Activated CD4-positive, alpha-beta memory T cell treated with anti-CD3 and anti-CD28 coated beads, Interleukin-2, amount 10 ng/mL, durations not matched to agents 7 days and 5 days (primary cell): ENCODE measurements at places on chromosomes 11 and 22.

DNA sequence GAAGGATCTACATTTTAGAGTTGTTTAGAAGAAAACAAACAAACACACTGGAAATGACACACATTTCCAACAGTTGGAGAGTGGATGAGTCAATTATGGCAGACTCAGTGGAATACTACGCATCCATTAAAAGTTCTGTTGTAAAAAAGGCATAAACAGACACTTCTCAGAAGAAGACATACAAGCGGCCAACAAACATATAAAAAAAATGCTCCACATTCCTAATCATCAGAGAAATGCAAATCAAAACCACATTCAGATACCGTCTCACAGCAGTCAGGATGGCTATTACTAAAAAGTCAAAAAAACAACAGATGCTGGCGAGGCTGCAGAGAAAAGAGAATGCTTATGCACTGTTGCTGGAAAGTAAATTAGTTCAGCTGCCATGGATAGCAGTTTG, 298.2 kb downstream of the DDX10 start:
- no peak for DNase-seq

GRCh38 chr11:31720671-31721365, 90.3 kb downstream of the PAX6 start:
- DNase-seq = no peak

DNA sequence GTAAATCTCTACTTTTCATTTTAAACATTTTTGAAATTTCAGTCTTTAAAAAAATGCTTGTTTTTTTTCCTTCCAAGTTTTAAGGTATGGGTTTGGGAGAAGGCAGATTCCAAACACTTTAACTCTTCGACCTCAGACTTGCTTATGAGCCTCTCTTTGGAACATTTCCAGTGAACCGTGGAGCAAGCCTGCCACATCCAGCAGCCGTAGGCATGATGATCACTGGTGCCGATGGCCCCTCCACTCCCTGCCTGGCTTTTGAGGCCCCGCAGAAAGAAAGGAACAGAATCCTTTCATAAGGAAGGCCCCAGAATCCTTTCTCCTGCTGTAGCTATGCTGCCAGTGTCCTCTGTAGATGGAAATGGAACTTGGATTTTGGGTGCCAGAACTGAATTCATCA, 50.7 kb downstream of the BMAL1 start:
- DNase-seq = no peak

DNA sequence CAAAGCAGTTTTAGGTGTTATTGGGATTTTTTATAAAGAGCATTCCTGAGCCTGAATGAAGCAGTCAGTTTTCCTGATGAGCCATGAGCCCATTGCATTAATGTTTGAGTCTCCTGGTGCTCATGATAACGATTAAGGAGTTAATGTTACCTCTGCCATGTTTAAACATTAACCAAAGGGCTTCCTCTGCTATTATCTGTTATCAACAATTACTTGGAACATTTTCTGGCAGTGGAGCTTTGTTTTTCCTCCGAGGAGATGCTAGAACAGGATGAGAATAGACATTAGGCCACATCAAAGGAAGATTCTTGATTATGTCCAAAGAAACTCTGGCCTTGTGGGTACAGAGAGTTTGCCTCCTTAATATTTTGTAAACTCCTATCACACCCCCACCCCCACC, 49.9 kb downstream of the ZNRF3 start:
- DNase-seq = no peak

DNA sequence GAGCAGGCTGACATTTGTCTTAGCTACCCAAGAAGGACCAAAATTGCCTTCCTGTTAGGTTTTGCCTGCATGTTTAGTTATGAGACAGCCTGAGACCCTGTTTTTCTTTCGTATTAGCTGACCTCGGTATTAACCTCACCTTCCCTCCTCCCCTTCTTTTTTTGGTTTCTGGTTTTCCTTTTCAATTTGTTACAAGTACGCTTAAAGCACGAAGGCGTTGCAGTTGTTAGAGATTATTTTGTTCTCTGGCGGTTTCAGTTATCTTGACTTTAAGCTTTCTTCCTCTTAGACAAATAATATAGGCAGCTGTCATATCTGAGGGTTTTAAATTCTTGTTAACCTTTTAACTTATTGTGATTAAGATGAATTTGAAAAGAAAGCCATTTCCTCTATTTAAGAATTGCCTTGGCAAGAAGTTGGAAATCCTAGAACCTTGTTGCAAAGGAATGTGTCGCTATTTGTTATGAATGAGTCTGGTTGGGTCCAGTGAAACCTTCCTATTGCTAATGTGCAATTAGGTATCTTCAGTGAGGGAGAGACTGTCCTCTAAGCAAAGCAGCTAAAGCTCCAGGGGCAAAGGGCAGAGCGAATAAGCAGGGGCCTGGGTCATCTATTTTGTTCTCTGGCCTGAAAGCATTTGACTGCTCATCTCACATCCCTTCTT, 45.7 kb downstream of the PACS1 start:
- peak; percentile 21 for DNase-seq
